ENCODE measurements at places on chromosomes 3 and 15. TPM values are rescaled to one million over a fixed set of nuclear protein-coding genes. Genes with fewer than 3 reads are reported as not detected.

DNA sequence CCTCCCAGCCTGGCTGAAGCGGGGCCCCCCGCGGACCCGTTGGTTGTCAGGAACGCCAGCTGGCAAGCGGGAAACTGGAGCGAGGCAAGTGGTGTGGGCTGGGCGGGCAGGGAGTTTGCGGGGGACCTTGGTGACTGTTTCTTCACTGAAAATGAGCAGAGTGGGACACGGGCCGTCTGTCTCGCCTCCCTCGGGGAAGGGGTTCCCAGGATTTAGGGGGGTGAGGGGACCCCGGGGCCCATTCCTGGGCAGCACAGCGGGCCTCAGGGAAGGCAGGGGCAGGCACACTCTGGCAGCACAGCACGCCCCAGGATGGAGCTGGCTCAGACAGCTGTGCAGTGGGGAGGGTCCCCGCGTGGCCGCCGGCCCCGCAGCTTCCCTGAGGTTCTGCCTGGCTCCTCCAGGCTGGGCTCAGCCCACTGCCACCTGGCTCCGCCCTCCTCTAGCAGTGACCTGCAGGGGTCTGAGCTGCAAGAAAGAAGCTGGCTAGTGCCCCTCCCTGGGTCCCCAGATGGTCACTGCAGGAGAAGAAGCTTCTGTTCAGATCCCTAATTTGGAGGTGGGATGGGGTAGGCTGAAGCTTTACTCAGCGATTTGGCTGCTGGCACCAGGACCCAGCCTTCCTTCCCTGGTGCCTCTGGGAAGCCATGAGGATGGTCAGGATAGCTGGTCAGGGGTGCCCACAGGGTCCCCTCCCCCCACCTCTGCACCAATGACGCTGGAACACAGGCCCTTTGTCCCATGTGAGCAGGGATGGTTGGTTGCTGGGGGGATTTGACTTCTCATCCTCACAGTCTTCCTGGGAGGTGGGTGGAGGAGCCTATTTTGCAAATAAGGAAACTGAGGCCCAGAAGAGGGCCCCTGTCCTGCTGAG lies 90.4 kb downstream of the TBC1D2B start:
- no peak for DNase-seq

DNA sequence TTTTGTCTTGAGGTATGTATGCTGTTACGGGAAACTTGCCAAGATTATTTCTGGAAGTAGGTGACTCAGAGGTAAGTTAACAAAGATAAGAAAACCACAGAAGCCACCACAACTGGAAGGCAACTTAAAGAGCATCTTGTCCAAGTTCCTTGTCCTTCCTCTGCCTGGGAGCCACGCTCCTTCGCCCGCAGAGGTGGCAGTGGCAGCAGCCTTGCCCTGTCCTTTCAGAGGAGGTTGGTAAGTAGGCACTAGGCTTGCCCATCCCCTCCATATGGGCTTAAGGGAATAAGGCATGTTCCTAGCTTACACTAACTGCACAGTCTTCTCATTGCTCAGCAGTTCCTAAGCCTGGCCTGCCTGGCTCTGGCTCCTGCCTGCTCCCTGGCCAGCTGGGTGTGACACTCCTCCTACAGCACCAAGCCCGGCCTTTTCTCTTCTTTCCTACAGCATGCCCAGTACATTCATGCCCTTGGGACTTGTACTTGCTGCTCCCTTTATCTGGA lies 48.0 kb upstream of the RAB6B start:
- DNase-seq: peak; percentile 71

GRCh38 chr3:123344175-123344906 lies 104.5 kb downstream of the ADCY5 start:
- peak; percentile 68 for DNase-seq

ZNF660 gene
- 1.8 TPM for total RNA-seq

DNA sequence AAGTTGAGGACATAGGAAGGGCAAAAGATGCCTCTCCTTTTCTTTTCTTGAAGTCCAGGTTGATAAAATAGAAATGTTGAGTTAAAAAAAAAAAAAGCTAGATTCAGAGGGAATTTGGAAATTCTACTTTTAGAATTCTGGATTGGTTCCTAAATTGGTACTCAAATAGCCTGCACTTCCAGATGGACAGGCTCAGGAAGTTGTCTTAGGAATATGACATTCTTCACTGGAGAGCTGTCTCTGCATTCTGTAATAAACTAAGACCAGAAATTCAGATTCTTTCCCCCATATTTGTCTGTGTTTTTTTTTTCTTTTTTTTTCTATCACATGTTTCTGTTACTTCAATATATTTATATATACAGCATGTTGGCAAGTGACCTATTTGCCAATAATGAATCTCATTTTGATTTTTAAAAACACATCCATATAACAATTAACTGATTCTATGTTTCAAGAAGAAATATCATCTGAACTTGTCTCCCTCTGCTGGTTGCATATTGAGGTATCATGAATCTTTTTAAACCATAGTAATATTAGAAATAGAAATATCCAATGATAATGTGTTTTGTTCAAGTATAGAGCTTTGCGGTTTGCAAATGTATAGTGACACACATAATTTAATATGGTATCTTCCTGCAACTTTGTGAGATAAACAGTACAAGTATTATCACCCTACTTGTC lies 8.5 kb upstream of the LSAMP start:
- no peak for DNase-seq

DNA sequence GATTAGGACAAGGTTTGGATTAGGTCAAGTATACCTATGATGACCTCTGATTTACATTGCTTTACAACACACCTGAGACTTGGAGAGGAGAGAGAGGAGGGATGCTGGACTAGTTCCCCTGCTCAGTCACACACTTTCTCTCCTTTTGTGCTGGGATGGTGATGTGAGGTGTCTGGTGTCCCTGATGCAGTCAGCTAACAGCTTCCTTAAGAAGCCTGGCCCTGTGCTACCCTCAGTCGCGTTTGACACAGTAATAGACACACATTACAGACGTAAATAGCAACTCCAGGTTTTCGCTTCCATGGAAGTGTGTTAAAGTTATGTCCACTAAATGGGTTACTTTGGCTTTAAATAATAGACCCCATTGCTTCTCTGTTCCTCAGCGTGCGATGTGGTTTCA lies 58.9 kb downstream of the RARB start:
- no peak for DNase-seq

DNA sequence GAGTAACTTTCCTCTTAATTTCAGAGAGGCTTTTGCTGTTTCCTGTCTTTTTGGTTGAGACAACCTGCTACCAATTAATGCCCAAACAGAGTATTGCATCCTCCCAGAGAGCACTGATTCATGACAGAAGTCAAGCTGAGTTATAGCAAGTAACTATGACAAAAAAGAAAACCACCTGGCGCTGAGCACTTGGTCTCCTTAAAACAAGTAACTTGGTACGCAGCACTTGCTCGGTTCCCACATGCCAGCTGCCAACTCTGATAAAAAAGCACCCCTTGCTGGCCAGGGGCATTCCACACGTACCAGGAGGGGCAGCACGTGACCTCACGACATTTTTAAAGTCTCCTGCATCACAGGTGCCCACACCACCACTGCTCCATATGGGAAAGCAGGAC lies 13.5 kb upstream of the MYO5C start:
- DNase-seq: no peak

CHCHD6 gene
- 12.1 TPM for total RNA-seq

DNA sequence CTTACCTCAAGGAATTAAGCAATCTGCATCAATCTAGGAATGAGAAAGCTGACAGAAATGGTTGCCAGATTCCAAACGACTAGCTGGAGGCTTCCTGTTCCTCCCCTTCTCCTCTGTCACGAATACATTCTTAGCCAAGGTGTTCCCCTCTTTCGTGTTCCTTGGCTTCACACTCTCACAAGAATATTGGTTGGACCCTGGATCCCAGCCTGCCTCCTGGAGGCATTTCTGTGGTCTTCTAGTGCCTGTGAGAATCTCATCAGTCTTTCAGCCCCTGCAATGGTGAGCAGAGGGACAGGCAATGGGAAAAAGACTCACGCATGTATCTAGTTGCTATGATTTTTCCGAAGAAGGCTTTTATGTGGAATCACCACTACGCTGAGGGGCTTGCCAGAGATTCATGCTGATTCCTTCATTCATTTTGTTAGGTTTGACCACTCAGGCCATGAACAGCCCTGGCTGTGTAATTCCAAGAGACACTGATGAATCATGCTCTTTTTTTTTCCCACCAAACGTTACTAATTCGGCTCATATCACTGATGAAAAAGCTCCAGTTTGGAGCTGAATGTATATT lies 1.6 kb upstream of the P3H2 start:
- no peak for DNase-seq

DNA sequence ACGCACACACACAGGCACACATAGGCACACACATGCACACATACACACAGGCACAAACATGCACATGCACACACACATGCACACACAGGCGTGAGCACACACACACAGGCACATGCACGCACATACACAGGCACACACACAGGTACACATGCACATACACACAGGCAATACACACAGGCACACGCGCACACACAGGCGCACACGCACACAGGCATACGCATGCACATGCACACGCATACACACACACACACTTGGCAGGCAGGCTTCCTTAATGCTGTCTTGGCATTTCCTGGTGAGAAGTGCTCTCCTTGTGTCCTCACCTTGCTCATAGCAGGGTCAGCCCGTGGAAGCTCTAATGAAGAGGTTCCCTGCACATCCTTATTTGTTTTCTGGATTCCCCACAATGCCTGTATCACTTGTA lies 8.4 kb upstream of the SLCO2A1 start:
- DNase-seq: peak; percentile 73

- DNase-seq: no peak
Observed at GRCh38 chr3:10702961-10703740, 112.9 kb upstream of the SLC6A11 start.

DNA sequence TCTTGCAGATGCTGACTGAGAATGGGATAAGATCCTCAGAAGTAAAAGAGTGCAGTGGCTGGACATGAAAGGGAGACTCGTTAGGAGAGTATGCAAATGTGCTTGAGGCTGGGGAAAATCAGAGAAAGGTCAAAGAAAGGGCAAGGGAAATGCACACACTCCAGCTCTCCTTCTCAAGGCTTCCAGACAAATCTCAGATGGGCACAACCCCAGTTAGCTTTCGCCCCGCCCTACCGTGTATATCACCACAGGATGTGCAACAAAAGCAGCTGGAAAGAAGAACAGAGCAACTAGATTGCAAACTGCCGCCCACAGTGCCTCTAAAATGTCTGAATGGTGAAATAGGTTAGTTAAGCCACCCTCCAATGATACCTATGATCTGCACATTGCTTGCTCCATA lies 63.9 kb downstream of the CERS3 start:
- no peak for DNase-seq

DNA sequence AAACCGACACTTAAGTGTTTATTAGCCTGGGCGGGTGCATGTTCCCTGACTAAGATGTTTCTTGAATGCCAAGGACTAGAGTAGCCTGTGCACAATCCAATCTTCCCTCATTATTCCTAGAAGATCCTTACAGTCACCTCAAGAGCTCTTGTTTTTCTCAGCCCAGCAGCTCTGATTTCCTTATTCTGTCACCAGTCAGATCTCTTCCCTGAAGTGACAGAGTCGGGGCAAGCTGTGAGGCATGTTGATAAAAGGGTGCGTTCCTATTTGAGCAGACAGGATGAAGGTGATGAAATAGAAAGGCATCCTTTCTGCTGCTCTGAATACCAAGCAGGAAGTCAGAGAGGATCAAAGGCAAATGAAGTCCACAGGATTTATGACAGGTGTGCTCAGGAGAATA lies 125.6 kb upstream of the MCTP2 start:
- no peak for DNase-seq

- no peak for DNase-seq
Observed at GRCh38 chr3:179027326-179027900, 44.2 kb downstream of the ZMAT3 start.

- DNase-seq: no peak
Observed at GRCh38 chr3:170751899-170752293, 118.1 kb downstream of the RPL22L1 start.

DNA sequence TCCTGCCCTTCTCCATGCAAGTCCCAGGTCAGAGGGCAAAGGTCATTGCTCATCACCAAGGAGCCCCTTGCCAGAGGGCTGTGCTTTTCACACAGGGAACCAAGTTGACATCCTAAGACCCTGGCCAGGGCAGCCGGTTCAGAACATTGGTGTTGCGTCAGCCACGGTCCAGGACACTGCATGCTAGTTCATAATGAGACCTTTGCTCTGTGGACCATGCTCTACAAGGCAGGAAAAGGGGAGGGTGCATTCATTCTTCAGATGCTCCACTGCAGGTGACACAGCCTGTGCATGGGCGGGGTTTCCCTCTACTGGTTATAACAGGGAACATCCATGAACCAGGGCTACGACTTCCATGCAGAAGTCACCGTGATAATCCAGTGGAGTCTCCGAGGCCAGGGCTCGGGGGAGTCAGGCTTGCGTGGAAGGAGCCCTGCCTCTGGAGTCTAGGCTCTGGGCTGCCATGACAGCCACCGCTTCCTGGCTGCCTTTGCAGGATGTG lies 81.6 kb downstream of the OCA2 start:
- no peak for DNase-seq

GRCh38 chr15:83747050-83747717 lies 93.3 kb downstream of the ADAMTSL3 start:
- no peak for DNase-seq

GRCh38 chr3:162865466-162865865 lies 1368.9 kb downstream of the OTOL1 start:
- no peak for DNase-seq

WDR93 gene
- total RNA-seq: not detected

CDHR4 gene
- total RNA-seq: not detected

SLC9C1 gene
- total RNA-seq: 3.9 TPM

DNA sequence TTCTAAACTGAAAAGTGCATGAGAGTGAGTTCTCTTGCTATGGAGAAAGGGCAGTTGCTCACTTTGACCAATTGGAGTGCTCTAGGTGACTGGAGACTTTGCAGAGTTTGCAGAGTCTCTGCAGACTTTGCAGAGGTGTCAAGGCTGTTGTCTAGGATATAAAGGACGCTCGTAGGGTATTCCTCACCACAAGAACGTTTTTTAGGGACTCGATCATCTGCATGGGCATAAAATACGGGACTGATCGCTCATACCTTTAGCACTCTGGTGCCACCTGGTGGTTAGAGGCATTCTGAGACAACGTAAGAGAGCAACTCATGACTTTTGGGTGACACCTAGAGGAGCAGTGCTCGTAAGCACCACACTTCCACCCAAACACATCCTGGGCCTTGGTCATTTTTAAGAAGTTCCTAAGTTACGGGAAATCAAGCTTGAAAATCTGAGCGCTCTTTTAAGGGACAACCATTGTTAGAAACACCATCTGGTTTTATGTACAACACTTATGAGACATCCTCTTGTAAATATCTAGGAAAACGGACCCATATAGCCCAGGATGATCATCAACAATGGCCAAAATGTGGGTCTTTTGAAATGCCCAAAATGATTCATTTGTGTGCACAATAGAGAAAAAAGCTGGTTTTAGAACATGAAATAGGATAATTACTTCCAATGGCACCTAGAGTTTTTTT lies 51.6 kb upstream of the XCR1 start:
- DNase-seq: peak; percentile 91

GRCh38 chr15:92813485-92813884 lies 86.6 kb upstream of the CHD2 start:
- DNase-seq: no peak

GRCh38 chr3:46946856-46947545 lies 29.5 kb downstream of the CCDC12 start:
- peak; percentile 76 for DNase-seq
